ENCODE measurements at places on chromosomes 12 and 14.

GRCh38 chr14:37232907-37233481, 35.3 kb downstream of the MIPOL1 start:
- no peak for DNase-seq

DNA sequence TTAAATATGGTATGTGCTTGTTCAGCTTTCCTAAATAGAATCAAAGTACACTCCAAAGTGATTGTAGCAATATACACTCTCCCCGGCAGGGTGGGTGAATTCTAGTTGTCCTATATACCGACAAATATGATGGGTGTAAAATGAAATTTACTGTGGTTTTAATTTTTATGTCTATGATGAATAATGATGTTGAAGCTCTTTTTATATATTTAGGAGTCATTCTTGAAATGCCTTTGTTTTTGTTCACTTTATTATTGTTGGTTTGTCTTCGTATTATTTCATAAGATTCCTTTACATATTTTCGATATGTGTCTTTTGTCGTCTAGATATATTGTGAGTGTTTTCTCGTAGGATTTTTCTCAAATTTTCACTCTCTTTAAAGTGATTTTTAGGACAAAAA, 105.7 kb downstream of the PDE3A start:
- DNase-seq, result no peak

DNA sequence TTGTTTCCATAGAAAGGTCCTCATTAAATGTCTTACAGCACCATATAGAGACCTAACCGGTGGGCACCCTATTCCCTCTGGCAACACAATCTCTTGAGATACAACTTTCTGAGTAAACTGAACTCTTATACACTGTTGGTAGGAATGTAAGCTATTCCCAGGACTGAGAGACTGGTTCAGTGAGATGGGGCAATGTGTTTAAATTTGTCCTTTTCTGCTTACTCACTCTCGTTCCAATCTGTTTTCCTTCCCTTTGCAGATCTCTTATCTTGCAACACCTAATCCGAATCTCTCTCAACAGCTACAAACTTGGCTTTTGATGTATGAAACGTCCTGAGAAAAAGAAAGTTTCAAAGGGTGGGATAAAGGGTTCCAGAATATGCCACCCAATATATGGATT, 26.1 kb upstream of the ETV6 start:
- DNase-seq, result no peak

- DNase-seq, result no peak
Measured at GRCh38 chr14:73610687-73611086, 1.6 kb upstream of the ACOT6 start.

- no peak for DNase-seq
Measured at GRCh38 chr12:121866331-121866730, 7.7 kb upstream of the HPD start.

DNA sequence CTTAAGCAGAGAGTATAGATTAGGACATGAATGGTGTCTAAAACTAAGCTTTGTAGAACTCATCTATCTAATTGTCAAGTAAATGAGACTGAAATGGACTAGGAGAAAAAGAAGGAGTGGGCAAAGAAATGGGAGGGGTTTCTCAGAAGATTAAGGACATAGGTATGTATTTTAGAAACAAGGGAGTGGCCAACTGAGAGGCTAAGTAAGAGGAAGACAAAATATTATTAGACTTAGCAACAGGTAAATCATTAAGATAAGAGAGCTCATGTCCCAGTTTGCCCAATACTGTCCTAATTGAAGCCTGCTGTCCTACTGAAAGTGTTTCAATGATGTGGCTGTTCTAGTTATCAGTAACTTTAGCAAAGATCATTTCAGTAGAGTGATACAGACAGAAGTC, 171.4 kb downstream of the KITLG start:
- no peak for DNase-seq

DNA sequence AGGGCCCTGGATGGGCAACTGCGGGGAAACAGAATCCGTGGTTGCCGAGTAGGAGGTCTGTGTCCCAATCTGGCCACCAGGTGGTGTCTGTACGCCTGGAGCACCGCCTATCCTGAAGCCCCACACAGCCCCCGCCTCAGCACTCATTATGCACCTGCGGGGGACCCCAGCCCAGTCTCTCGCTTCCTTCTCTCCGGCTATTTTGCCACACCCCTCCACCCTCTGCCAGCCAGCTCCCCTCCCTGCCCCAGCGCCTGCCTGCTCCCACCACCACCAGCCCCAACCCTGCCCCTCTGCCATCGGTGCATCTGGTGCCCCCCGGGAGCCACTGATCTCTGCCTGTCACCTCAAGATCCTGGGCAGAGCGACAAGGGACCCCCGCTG, 2.2 kb upstream of the NXPH4 start:
- peak; percentile 71 for DNase-seq

DNA sequence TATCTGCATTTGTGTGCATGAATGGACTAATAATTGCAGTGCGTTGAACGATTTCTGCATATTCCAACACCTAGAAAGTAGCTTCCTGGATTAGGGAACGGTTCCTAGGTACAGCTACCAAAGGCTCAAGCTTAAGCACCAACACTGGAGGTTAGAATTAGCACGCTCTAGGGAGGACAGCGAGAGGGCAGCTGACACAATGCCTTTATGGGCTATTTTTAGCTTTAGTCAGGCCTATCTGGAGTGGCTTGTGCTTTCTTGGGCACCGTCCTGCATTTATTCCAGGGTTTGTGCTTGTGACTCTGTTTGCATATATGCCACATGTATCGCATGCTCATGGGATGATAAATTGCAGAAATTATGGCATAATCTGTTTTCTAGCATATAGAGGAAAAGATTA, 13.7 kb downstream of the ETV6 start:
- DNase-seq, result no peak

DNA sequence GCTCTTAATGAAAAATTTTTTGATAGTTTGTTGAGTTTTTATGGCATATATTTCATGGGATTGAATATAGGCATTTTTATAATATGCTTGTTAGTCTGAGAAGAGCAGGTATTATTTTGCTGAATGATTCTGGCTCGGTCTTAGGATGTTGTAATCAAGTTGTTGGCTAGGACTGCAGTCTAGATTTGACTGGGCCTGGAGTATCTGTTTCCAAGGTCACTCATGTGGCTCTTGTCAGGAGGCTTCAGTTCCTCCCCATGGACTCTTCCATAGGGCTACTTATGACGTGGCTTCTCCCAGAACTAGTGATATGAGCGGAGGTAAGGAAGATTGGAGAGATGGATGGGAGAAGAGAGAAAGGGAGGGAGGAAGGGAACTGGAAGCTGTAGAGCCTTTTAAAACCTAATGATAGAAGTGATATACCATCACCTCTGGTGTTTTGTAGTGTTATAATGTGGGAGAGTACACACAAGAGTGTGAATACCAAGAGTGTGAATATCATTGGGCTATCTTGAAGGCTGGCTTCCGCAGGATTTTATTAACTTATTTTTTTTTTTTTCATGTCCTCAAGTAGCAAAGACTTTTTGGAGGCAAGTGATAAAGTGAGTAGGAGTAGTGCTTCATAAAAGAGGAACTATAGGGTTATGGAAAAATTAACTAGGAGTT, 4.4 kb downstream of the MNAT1 start:
- DNase-seq, result no peak

GRCh38 chr12:40552868-40553267, 139.4 kb upstream of the CNTN1 start:
- no peak for DNase-seq

GRCh38 chr12:16449459-16449858, 102.0 kb downstream of the MGST1 start:
- no peak for DNase-seq

All from CD4-positive, alpha-beta T cell treated with Interleukin-1 beta for 1 hour (primary cell).